Right renal pelvis (tissue), 4 donors: ENCODE measurements at places on chromosomes 16 and 17.
A peak's percentile ranks its signal among the peaks of the same experiment; 100 is the strongest.

DNA sequence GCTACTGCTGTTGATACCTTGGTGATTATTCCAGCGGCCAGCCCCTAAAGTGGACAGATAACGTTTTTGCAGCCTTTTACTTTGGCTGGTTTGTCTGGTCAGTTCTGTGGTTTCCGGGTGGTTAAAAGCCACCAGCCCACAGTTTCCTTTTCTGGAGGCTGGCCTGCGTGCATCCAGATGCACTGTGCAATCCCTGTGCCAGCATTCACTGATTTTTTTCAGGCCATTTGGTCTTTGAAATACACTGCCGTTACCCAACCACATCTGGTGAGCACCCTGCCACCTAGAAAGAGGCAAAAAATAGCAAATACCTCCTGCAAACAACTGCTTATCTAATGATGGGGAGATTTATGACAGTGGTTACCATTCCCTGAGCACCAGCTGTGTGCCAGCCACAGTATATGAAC is 797 bp downstream of the NUDT7 start:
- peak; percentile 7 for DNase-seq

GRCh38 chr17:12599186-12599920 is 66.3 kb upstream of the MYOCD start:
- no peak for DNase-seq

GRCh38 chr17:78377858-78378224 is 608 bp upstream of the PGS1 start:
- no peak for DNase-seq

DNA sequence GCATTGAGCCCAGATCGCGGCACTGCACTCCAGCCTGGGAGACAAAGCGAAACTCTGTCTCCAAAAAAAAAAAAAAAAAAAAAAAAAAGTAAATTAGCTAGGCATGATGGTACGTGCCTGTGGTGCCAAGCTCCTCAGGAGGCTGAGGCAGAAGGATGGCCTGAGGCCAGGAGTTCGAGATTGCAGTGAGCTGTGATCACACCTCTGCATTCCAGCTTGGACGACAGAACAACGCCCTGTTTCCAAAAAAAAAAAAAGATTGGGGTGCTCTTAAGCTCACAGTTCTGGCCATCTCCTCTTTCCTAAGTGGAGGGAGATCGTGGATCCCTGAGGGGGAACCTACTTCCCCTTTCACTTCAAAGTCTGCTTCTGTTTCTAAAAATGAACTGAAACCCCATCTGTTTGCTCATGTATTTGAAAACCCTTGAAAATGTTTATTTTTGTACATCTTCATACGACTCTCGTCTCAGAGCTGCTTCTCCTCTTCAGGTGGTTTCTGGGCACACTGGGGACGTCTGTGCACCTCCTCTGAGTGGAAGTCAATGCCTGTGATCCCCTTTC is 138.8 kb downstream of the PRKCA start:
- no peak for DNase-seq

DNA sequence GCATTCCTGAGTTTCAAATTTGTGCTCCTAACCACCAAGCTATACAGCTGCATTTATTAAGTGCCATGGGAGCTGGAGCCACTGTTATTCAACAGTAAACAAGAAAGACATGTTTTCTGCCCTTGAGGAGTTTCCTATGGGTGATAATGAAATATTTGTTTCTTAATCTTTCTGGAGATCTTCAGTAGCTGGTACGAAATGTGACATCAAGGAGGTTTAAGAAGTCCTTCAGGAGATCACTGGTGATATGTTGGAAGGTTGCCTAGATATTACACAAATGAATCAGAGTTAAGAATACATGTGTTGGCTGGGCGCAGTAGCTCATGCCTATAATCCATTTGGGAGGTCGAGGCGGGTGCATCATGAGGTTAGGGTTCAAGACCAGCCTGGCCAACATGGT is 14.9 kb downstream of the RHOT1 start:
- DNase-seq, result no peak

GRCh38 chr16:55439101-55439690 is 39.8 kb upstream of the MMP2 start:
- DNase-seq, result no peak

DNA sequence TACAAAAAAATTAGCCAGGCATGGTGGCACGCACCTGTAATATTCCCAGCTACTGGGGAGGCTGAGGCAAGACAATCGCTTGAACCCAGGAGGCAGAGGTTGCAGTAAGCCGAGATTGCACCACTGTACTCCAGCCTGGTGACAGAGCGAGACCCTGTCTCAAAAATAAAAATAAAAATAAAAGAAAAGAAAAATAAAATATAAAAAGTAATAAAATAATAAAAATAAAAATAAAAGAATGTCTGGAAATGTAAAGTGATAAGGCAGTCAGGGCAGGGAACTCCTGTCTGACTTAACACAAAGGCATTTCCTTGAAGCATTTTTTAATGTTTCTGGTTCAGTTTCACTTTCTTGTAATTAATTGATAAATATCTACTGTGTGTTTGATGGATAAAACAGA is 34.7 kb upstream of the DNAJA2 start:
- DNase-seq, result no peak

DNA sequence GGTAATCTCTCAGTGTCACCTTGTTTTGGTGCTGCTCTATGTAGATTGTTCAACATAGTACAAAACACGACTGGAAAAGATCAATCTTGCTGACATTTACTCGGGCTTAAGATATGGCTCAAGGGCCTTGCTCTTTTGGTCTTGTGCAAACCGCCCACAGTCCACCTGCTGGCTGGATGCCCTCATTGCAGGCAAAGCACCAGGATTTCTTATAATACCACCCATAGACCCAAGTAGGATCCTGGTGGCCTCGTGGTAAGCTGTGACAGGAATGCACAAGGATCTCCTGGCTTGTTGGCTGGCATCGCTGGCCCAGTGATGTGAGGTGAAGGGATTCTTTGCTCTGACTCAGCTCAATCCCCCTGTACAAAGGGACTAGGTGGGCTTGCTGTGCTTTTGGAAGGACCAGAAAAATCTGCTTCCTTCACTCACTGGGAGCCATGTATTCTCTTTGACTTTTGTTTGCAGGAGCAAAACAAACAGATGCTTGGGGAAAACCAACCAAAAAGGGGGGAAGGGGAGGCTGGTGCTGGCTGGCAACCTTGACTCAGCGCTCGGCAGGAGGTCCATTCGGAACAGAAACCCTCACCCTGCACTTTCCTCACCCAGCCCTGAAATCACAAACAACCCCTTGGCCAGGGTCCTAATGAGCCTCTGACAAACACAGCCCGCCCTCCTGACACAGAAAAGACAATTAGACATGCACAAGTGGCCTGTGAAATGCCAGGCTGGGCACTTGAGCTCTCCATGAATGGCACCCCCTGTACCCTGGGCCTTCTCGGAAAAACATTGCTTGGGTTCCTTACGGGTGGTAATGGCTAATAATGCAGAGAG is 36.6 kb upstream of the MED9 start:
- DNase-seq, result peak; percentile 31

- peak; percentile 50 for DNase-seq
Measured at GRCh38 chr17:27965224-27965623, 72.1 kb upstream of the LYRM9 start.

- DNase-seq, result no peak
Measured at GRCh38 chr17:65314212-65314611, 177.0 kb downstream of the RGS9 start.

DNA sequence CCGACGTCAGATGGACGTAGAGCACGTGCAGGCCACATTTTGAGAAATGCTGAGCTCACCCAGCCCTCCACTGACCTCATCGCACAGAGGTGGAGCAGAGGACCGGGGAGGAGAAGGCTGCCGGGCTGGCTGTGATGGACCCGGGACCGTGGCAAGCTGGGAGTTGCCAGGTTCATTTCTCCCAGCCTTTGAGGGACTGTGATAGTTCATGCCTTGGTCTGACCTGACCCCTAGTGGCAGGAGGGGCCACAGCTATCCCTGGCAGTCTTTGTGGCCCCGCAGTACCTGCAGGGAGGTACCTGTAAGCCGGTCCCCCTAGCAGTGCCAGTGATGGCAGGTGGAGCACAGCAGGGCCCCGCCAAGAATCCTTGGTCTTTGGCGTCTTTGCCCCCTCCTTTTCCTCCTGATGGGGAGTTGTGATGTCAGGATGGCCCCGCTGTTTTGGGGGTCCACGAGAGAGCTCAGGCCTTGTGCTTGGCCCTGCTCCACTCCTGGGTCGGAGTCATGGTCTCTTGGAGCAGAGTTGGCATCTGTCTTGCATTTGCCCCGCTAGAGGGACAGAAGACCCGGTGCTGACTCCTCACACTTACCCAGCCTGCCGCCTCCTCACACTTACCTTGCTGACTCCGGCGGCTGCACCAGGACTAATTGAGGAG is 50.4 kb downstream of the OR1D5 start:
- DNase-seq, result no peak

DNA sequence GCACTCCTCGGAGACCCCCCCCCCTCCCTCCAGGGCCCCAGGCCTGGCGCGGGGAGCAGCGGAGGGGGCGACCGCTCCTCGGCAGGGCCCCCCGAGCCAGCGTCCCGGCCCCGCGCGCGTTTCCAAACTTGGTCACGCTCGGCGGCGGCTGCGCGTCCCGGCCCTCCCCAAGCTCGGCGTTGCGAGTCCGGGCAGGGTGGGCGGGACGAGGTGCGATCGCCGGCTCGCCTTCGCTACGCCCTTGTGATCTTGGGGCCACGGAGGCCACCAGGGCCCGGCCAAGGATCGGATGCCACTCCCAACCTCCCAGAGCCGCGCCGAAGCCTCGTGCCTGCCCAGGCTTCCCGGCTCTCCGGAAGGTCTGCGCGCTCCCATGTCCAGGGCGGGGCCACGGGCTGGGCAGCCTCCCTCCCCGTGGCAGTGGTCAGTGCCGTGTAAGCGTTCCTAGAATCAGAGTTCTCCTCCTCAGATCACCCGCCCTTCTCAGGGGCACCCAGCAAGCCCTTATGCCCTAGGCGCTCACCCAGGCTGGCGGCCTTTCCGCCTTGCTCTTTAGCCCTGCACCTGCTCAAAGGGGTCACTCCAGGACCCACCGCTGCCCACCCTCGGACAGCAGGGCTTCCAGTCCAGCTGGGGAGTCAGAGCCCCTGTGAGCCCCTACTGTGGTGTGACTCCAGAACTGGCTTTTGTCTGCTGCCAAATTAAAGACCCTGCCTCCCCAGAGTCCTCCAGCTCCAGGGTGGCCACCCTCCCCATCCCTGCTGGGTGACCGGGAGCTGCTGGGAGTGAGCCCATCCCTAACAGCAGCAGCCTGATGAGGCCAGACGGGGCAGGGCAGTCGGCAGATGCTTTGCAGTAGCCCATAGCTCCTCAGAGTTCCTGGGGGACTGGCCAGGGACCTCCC is 12.2 kb upstream of the MRPS23 start:
- DNase-seq, result no peak

DNA sequence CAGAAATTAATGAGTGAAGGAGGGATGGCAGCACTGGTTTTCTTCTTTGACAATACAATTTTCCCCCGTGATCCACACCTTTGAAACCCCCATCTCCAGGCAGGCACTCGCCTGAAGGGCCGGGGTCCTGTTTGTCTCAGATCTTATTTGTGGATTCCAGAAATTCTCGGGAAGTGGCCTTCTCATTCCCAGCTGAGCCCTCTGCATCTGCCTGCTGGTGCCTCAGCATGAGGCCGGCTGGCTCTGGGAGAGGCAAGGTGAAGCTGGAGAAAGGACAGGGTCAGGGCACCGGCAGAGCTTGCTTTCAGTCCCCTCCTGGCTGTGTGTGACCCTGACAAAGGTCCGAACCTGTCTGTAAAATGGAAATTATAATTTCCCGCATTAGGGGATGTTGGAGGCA is 35.8 kb upstream of the C1QL1 start:
- DNase-seq, result no peak

GRCh38 chr16:10972819-10973464 is 28.6 kb downstream of the CLEC16A start:
- DNase-seq, result no peak

DNA sequence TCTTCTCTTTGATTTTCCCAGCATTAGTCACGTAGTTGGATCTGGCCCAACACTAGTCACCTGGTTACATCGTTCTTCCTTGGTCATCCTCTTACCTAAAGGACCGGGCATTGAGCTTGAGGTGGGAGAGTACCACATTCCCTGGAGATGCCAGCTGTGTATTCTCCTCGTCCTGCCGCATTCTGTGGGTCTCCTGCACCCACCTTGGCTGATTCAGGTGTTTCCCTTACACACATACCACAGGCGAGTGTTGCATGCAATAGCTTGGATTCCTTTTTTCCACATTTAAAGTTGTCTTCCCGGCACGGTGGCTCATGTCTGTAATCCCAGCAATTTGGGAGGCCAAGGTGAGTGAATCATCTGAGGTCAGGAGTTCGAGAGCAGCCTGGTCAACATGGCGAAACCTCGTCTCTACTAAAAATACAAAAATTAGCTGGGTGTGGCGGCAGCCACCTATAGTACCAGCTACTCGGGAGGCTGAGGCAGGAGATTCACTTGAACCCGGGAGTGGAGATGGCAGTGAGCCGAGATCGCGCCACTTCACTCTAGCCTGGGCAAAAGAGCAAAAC is 21.6 kb upstream of the CLEC18C start:
- DNase-seq, result no peak

DNA sequence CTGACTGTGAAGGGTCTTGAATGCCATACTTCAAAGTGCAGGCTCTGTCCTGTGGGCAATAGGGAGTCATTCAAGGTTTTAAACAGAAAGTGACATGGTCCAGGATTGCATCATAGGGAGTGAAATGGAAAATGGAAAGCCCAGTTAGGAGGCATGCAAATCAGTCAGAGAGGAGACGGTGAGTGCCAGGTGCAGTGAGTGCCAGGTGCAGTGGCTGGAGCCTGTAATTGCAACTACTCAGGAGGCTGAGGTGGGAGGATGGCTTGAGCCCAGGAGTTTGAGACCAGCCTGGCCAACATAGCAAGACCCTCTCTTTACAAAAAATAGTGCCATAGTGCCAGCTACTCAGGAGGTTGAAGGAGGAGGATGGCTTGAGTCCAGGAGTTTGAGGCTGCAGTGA is 35.2 kb upstream of the SIAH1 start:
- no peak for DNase-seq

DNA sequence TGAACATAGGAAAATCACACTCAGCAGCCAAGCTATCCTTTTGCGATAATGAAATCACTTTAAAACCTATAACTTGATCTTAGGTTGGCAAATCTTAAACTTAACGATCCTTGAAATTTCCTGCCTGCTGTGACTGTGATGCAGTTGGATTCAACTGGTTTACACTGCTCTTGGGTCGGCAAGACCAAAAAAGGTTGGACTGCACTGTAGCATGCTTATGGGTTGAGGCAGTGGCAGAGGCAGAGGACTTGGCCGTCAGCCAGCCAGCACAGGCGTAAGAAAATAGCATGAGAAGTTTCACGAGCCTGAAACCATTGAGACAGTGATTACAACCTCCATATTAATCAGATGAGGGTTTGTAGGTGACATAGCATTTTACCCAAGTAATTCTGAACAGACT is 21.4 kb downstream of the WSB1 start:
- peak; percentile 68 for DNase-seq

- DNase-seq, result no peak
Measured at GRCh38 chr17:45770632-45771270, 13.4 kb upstream of the CRHR1 start.

GRCh38 chr16:85970738-85971137 is 71.8 kb downstream of the IRF8 start:
- DNase-seq, result no peak
